Stimulated activated CD4-positive, alpha-beta T cell treated with anti-CD3 and anti-CD28 coated beads, Interleukin-4, amount 100 ng/mL, for 4 hours (primary cell): ENCODE measurements at places on chromosomes 12 and 14.
A peak's percentile ranks its signal among the peaks of the same experiment; 100 is the strongest.

DNA sequence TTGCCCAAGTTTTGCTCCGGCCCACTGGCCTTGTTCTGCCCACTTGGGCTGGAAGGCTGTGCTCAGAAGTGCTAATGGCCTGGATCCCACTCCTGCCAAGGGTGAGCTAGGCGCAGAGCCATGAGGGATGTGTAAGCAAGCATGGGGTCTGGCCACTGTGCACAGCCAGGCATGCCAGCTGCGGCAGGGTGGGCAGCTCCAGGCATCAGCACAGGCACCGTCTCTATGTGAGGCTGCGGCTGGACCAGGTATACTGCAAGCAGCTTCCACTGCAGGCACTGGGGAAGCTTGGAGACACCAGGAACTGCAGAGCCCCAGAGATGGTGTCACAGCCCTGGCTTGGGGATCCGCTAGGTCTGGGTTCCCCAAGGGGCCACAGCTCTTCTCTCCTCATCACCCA, 264.9 kb downstream of the LRIG3 start:
- no peak for DNase-seq

DNA sequence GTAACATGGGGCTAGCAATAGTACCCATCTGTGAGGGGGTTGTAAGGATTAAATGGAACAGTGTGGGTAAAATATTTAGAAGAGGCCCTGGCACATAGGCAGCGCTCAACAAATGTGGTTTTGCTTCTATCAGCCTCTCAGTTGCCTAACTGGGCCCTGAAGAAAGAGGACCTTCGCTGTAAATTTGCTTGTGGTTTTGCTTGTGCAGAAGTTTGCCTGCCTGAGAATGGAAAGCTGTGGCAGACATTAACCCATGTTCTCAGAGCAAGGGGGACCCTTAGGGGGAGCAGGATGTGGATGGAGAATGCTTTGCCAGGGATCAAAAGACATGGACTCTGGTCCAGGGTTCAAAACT, 160.1 kb downstream of the BRMS1L start:
- no peak for DNase-seq

DNA sequence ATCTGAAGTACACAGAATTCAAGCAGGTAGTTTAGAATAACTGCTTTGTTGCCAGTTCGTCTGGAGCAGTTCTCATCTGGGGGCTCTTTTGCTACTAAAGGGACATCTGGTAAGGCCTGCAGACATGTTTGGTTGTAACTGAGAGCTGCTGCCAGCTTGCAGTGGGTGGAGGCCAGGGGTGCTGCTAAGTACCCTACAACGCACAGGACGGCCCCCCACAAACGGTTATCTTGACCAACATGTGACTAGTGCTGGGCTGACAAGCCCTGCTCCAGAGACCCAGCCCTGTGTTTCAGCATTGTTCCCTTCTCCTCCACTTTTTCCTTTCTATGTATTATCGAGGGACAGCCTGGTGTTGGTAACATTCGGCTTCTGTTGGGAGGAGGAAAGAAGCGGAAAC, 40.8 kb downstream of the FBXO21 start:
- no peak for DNase-seq

DNA sequence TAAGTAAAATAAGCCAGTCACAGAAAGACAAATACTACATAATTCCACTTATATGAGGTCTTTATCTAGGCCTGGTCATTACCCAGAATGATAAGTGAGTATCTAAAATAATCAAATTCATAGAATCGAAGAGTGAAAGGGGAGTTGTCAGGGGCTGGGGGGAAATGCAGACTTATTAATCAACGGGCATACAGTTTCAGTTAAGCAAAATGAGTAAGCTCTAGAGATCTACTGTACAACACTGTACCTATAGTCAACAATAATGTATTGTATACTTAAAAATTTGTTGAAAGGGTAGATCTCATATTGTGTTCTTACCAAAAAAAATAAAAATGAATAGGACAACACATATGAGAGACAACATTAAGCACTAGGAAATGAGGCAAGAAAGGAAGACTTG, 13.3 kb downstream of the BTBD7 start:
- no peak for DNase-seq

- DNase-seq = peak; percentile 64
These were observed 1519.3 kb upstream of the TMEM132C start for GRCh38 chr12:126747530-126748149.

DNA sequence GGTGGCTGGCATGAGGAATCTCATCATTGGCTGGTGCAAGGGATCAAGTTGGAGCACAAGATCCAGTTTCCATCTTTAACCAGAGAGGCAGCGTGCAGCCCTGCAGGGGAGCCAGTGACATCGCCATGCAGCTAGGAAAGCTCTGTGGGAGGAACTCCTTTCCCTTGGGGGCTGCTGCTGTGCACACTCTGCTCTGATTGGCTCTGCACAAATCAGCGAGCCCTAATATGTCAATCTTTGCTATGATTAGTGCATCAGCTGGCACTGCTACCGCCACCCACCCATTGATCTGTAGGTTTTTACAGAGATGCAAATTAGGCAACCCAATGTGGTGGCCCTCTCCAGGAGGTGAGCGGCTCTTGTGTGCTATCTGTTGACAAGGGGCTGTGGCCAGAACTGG, 262.6 kb downstream of the PCNX1 start:
- DNase-seq = no peak

- DNase-seq = no peak
These were observed 137.6 kb downstream of the GRIN2B start for GRCh38 chr12:13843841-13844240.

GRCh38 chr12:70353780-70354660, 12.1 kb upstream of the KCNMB4 start:
- no peak for DNase-seq

DNA sequence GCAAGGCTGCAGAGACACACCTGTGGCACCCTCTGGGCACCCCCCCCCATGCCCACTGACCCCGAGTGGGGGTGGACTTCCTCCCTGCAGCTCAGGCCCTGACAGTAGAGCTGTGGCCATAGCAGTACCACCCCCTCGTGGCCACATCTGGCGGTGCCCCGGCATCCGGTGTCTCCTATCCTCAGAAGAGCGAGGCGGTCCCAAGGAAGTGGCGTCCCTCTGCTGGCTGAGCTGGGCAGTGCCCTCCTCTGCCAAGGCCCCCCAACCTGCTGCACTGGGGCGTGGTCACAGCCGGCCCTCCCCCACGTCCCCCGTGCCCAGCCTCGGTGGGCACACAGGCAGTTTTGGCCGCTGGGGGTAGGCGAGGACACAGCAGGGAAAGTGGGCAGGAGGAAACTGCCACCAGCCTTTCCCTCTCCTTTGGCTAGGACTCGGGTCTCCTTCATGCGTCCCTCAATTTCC, 6.0 kb upstream of the SLC6A12 start:
- peak; percentile 25 for DNase-seq

DNA sequence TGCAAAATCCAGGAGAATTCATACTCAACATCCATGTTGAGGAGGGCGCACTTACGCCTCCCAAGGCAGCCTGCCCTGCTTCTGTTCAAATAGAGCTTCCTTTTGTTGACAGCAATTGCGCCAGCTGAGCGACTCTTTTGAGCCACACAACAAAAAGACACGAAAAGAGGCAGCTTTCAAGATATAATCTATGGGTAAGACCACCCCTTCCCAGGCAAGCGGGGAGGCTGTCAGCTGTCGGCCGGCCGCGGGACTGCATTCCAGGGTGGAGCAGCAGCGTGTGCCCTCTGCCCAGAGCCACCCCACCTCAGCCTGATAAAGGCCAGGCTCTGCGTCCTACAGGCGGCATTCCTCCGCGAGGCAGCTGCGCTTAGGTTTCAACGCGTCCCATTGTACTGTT, 15.8 kb upstream of the STAB2 start:
- DNase-seq = no peak

- DNase-seq = no peak
These were observed 24.3 kb downstream of the ZFYVE21 start for GRCh38 chr14:103739793-103740501.

- no peak for DNase-seq
These were observed 49.3 kb upstream of the MAX start for GRCh38 chr14:65151609-65151956.

GRCh38 chr12:80698256-80698655, 9.2 kb upstream of the MYF6 start:
- DNase-seq = no peak

GRCh38 chr14:101127224-101127623, 223.7 kb upstream of the RTL1 start:
- no peak for DNase-seq

DNA sequence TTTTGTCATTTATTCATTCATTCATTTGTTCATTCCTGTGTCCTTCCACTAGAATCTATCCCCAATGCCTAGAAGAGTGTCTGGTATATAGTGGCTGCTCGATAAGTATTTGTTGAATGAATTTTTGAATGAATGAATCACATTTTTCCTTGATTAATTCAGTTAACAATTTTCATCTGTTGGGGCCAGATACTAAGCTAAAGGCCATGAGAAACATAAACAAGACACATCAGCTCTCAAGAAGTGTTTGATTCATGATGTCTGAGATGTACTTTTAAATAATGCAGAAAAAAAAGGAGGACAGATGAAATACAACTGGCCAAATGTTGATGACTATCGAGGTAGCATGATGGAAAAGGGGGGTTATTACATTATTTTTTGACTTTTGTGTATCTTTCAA, 48.1 kb upstream of the TMED10 start:
- no peak for DNase-seq

GRCh38 chr14:103846543-103847450, 578 bp downstream of the PPP1R13B start:
- DNase-seq = no peak

DNA sequence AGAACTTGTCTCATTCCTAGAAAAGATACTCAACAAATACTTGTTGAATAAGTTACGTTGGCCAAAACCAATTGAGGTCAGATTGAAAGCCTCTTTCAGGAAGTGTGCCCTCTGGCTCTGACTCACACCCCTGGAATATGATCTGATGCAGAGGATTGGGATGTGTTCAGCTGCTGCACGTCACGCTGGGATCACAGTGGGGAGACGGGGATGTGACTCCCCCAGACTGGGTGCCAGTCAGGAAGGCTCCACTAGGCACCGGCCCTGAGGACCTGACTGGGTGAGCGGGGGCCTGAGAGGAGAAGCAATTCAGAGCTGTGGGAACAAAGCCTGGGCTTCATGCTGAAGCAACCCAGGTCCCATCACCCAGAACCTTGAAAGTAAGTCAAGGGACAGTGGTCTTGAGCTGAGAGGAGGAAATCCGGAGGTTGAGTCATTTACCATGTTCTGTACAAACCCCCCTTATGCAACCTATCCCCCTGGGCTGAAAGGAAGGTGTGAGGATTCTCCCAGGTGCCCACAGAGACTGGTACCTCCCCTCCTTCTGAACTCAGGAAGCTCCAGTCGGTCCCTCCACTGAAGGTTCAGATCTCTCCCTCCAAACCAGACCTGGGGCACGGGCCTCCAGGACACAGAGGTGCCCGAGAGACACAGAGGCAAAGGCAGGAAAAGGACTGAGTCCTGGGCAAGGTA, 3.9 kb downstream of the CEBPE start:
- no peak for DNase-seq
